ENCODE measurements at places on chromosomes 3 and 15. TPM values are rescaled to one million over a fixed set of nuclear protein-coding genes. Genes with fewer than 3 reads are reported as not detected.

Gene UPK1B
- not detected for polyA plus RNA-seq

Gene A4GNT
- polyA plus RNA-seq: not detected

Gene FAM162A
- 76.7 TPM for polyA plus RNA-seq

Gene KBTBD12
- polyA plus RNA-seq: not detected

Gene TTC23
- 0.99 TPM for polyA plus RNA-seq

Gene EDEM1
- 58.4 TPM for polyA plus RNA-seq

Gene OSBPL10
- polyA plus RNA-seq: 126 TPM

Gene ALDH1A2
- polyA plus RNA-seq: not detected

Gene CCR9
- 6.3 TPM for polyA plus RNA-seq

Gene MLF1
- polyA plus RNA-seq: not detected

Gene TMEM158
- polyA plus RNA-seq: not detected

Gene PROS1
- 0.26 TPM for polyA plus RNA-seq

Gene TRIM42
- polyA plus RNA-seq: not detected

Gene IQCH
- polyA plus RNA-seq: 0.13 TPM

Gene ANO10
- 5.8 TPM for polyA plus RNA-seq

Gene CD96
- 84.7 TPM for polyA plus RNA-seq

Gene FMN1
- not detected for polyA plus RNA-seq

Gene MAGI1
- polyA plus RNA-seq: 1.3 TPM

Gene DNAH1
- 1.1 TPM for polyA plus RNA-seq

Gene LIPH
- polyA plus RNA-seq: not detected

Gene EIF4A2
- polyA plus RNA-seq: 220 TPM

Gene CNTN3
- not detected for polyA plus RNA-seq

Gene TMIE
- polyA plus RNA-seq: not detected

Gene MAP3K13
- 53.4 TPM for polyA plus RNA-seq

Gene WDR49
- polyA plus RNA-seq: not detected

Gene CLDN18
- polyA plus RNA-seq: not detected

Gene TAGLN3
- polyA plus RNA-seq: not detected

Gene ACVR2B
- not detected for polyA plus RNA-seq

Gene PTPRG
- polyA plus RNA-seq: 1.9 TPM

Gene ANKRD28
- 8.8 TPM for polyA plus RNA-seq

Gene RTP1
- polyA plus RNA-seq: not detected

Gene CEMIP
- not detected for polyA plus RNA-seq

Gene MCF2L2
- polyA plus RNA-seq: 0.15 TPM

Gene MESP2
- polyA plus RNA-seq: not detected

Gene GNB4
- polyA plus RNA-seq: 15.3 TPM

Gene SPINK8
- not detected for polyA plus RNA-seq

Gene GAP43
- polyA plus RNA-seq: not detected

Gene CCNB2
- polyA plus RNA-seq: 0.79 TPM

Gene NPTN
- polyA plus RNA-seq: 27.1 TPM

Gene LEO1
- 13.4 TPM for polyA plus RNA-seq

Gene CLRN1
- not detected for polyA plus RNA-seq

Gene AP3B2
- 0.35 TPM for polyA plus RNA-seq

Gene SMCO1
- not detected for polyA plus RNA-seq

Gene PSTPIP1
- polyA plus RNA-seq: 37.3 TPM

Gene CFAP92
- not detected for polyA plus RNA-seq

Gene BFSP2
- polyA plus RNA-seq: 2.8 TPM
